ENCODE measurements at places on chromosomes 6 and 20.

- no peak for DNase-seq
Measured at GRCh38 chr6:84749181-84749580, 15.2 kb downstream of the TBX18 start.

- DNase-seq = no peak
Measured at GRCh38 chr6:128855581-128856085, 27.3 kb upstream of the LAMA2 start.

GRCh38 chr6:122151066-122151465 lies 248.4 kb upstream of the HSF2 start:
- DNase-seq = no peak

GRCh38 chr6:145372671-145373151 lies 362.6 kb downstream of the EPM2A start:
- no peak for DNase-seq

DNA sequence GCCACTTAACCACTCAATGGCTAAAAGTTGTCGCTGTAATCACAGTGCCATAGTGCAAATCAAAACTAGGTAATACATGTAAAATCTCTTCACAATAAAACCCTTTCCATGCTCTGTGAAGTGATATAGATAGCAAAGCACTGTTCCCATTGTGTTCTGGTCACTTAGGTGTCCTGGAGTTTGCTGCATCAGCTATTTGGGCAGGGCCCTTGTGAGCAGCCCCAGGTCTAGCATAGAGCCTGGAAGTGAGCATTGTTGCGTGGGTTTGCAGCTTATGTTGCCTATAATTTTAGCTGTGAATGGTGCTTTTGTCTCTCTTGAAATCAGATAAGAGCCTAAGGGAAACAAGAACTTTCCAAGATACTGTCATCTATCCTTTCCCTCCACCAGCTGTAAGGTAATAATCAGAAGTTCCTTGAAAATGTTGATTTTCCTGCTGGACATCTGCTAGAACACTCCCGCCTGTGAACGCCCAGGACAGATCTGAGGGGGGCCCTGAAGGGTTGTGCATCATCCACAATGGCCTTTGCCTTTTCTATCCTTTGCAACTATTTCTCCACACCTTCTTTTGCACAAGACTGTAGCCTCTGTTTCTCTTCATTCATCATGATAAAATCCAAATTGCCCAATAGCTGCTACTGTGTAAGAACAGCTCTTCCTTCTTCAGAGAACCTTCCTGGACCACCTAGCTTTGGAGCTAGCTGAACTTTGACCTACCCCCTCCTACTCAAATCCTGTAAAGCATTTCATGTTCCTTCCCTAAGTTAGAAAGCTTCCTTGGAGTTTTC lies 57.0 kb downstream of the TNFAIP3 start:
- DNase-seq = no peak

- no peak for DNase-seq
Measured at GRCh38 chr20:2741881-2742280, 49.3 kb downstream of the EBF4 start.

DNA sequence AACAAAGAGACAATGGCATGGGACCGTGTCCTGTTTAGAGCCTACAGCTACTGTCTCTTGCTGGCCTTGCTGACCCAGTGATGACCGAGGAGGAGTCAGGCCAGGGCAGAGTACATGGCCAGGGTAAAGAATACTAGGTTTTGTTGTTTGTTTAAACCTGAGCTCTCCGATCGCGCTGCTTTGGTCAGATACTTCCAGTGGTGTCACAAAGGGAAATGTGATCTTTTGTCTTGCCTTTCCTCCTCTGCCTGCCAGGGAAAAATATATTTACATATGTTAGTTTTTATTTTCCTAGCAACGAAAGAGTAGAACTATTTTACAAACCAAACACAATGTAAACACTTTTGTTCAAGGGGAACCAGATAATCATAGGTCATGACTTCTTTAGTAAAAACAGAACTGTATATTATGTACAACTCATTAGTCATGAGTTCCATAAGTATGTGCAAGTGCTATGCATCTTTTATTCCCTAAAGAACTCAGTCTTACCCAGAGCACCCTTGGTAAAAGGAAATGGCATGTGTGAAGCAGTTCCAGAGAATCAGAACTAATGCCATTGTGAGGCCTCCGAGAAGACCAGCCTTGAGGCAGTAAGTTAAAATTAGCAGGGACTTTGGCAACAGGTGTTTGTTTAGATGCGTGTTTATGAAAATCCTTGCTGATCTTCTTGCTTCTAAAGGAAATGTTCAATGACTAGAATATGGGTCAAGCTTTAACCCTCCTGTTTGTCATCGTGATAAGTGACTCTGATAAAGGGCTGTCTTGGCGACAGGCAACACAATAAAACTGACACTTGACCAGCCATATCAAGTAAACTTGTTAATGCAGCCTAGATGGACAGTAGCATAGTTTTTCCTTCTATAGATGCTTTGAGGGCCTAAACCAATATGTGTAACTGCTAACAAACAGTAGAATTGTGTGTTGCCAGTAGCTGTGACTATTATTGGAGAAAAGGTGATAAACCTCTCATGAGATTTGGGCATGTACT lies 204.6 kb downstream of the NKAIN2 start:
- no peak for DNase-seq

GRCh38 chr6:84220809-84221409 lies 6.5 kb downstream of the CEP162 start:
- DNase-seq = no peak

DNA sequence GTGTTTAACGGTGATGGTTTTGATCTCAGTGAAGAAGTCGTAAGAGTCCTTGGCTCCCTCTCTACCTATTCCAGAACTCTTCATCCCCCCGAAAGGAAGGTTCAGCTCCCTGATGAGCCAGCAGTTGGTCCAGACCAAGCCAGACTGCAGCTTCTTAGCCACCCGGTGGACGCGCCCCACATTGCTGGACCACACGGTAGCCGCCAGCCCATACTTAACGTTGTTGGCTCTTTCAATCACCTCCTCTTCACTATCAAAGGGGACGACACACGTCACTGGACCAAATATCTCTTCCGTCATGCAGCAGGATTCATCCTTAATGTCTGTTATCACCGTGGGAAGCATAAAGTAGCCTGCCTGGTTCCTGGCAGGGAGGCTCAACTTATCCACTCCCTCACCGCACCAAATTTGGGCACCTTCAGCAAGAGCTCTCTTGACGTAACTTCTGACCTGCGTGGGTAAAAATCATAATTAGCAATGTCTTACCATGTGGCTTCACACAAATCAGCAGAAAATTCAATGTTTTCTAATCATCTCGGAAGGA lies 31.4 kb downstream of the ALDH8A1 start:
- DNase-seq = no peak

GRCh38 chr6:150627585-150628025 lies 27.9 kb downstream of the PLEKHG1 start:
- DNase-seq = no peak

DNA sequence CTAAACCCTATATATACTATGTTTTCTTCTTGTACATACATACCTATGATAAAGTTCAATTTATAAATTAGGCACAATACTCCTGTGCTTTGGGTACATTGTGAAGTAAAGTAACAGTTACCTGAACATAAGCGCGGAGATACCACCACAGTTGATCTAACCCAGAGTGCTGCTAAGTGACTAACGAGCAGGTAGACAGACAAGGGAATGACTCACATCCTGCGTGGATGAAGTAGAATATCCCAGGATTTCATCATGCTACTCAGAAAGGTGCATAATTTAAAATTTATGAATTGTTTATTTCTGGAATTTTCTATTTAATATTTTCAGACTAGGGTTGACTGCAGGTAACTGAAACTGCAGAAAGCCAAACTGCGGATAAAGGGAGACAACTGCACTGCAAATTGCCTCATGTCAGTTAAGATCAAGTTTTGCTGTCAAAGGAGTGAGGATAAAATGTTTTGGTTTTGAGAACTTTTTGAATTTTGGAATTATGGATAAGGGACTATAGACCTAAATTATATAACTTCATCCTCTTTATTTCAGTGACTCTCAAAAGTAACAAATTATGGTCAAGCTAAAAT lies 14.4 kb downstream of the MKKS start:
- DNase-seq = no peak

DNA sequence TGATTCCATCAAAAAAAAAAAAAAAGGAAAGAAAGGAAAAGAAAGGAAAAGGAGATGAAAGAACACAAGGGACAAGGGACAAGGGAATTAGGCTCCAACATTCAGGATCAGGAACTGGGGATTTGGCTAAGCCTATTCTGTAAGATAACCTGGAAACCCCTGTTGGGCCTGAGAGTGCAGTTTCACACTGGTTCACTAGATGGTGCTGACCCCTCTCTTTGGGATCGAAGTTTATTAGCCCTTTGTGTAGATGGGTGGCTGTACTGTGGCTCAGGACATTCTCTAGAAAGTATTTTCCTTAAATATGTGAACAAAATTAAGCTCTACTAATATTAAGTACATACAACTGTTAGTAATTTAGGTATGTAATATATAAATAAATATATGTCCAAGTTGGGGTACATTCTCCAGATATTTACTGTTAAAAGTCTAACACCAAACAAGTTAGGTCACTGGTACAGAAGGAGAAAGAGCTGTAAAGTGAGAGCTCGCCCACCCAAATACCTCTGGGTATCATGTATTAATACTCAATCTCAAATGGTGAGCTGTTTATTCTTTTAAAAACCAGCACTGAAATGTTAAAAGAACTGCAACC lies 6.3 kb downstream of the OR2A4 start:
- DNase-seq = no peak

- no peak for DNase-seq
Measured at GRCh38 chr6:149130508-149130907, 187.0 kb upstream of the TAB2 start.

DNA sequence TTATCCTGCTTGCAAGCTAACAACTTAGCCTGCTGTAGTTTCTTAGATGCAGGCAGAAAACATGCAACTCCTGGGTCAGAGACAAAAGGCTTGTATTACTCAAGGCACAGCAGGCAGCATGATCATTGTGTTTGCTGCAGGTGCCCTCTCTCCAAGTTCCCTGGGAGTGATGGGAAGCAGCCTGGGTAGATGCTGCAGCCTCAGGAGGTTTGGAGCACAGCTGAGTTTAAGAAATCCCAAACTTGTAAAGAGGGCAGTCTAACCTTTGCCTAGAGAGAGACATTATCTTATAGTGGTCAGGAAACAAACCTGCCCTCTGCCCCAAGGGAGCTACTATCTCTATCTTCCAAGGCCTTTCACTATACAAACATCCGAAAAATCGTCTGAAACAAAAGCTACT lies 61.1 kb downstream of the PFDN4 start:
- no peak for DNase-seq

GRCh38 chr6:158066136-158066781 lies 84.6 kb downstream of the SYNJ2 start:
- no peak for DNase-seq

DNA sequence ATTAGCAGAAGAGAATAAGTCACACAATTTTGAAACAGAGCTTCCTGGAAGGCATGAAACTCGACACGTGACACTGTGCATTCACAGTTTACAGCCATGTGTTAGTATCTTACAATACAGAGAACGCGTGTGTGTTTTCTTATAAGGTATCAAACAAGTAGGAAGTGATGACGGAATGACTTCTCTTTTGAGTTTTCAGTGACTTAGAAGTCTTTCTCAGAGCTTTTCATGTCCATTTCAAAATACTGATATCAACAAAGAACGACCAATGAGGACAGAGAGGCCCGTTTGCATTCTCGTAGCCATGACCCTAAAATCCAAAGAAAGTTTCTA lies 36.6 kb upstream of the DUSP22 start:
- DNase-seq = no peak

DNA sequence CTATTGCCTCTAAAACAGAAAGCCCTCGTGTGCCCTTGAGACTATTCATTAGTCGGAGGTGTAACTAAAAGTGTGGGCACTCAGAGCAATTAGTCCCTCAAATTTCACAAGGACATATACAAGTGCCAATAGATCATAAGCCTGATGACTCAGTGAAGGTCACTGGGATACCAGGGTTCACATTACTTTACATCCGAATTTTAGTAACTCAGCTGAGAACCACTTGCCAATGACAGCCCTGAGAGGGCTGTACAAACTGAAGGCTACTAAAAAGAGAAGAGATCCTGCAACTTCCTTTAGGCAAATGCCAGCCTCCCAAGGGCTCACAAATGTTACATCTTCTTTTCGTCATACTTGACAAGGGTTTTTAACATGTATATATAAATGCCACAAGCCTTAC lies 369.6 kb downstream of the TENT5A start:
- DNase-seq = no peak

GRCh38 chr20:9214685-9215084 lies 145.8 kb downstream of the PLCB4 start:
- no peak for DNase-seq

- DNase-seq = no peak
Measured at GRCh38 chr6:153790048-153790447, 249.0 kb upstream of the OPRM1 start.

- no peak for DNase-seq
Measured at GRCh38 chr20:43188861-43189553, 699 bp downstream of the PTPRT start.

DNA sequence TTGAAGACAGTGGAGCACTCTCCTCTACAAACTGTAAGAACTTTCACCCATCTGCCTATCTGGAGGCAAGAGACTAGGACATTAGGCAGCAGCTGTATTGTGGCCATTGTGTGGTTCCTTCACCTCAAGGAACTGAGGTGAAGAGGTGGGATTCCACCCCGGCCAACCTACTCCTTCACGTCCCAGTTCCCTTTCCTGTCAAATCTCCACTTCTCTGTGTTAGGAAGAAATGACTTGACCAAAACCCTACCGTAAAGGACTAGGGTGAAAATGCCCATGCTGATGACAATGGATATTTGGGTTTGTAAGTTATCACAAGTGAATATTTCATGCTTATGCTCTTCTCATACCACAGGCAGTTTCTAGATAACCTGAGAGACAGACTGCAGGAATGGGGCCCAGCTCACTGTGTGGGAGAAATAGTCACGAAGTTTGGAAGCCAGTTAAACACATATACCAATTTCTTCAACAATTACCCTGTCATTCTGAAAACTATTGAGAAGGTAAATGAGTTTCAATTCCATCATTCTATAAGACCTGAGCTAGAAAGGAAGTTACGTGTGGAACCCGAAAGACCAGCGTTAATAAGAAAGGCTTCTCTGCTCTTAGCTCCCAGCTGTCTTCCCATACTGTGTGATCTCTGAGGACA lies 86.6 kb downstream of the ECT2L start:
- DNase-seq = no peak

GRCh38 chr6:148143771-148144170 lies 198.9 kb upstream of the SASH1 start:
- no peak for DNase-seq

- peak; percentile 74 for DNase-seq
Measured at GRCh38 chr6:1554476-1555310, 55.0 kb upstream of the FOXC1 start.
